ENCODE measurements at places on chromosomes 12 and 14. TPM values are rescaled to one million over a fixed set of nuclear protein-coding genes. Genes with fewer than 3 reads are reported as not detected.

Gene RTL1
- 0.08 TPM for total RNA-seq

Gene SRGAP1
- total RNA-seq: 6.2 TPM

DNA sequence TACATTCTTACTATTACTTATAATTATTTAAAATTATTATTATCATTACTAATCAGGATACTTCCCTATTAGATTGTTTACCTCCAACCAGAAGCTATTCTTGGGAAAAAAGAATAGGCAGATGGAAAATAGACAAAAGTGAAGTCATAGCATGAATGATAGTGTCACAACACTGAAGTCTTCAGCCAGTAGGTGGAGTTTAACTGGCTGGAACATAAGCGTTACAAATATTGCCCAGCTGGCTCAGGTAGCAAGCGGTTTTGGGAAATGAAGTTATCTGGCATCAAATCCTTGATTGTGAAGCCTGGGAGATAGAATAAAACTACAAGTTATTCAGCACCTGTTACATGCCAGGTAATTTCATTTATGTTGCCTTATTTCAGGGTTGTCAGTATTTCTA, 762.9 kb downstream of the C12orf50 start:
- no peaks in the 10 kb centered on the region for H3K27me3 ChIP-seq
- no peak for DNase-seq
- no peak overlapping the region for H3K27ac ChIP-seq
- H3K36me3 ChIP-seq: no peaks in the 10 kb centered on the region

DNA sequence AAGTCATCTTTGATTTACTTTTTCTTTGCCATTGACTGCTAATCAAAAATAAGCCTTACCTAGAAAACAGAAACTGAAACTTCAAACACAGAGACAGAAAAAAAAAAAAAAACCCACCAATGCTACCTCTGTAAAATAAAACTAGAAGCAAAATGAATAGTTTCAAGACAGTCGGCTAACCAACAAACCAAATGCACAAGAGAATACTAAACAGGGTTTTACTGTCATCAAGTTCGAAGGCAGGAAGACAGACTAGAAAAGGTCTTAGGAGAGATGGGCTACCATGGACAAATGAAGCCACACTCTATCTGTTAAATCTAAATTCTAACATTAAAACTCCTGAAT, 59.5 kb downstream of the SEL1L start:
- DNase-seq: no peak
- peaks cover 9% of the 10 kb centered on the region for H3K36me3 ChIP-seq
- no peaks in the 10 kb centered on the region for H3K27me3 ChIP-seq
- no peak overlapping the region for H3K27ac ChIP-seq
- H3K4me3 ChIP-seq: no peak overlapping the region
- H3K4me1 ChIP-seq: no peaks in the 10 kb centered on the region

Gene PGF
- 120 TPM for total RNA-seq

Gene RERGL
- not detected for total RNA-seq

DNA sequence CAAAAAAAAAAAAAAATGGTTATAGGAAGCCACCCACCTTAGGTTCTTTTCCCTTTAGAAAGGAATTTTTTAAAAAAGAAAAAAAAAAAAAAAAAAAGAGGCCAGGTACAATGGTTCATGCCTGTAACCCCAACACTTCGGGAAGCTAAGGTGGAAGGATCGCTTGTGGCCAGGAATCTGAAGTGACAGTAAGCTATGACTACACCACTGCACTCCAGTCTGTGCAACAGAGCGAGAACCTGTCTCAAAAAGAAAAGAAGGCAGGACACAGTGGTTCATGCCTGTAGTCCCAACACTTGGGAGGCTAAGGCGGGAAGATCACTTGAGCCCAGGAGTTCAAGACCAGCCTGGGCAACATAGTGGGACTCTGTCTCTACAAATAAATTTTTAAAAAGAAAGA, 36.0 kb downstream of the SPTLC2 start:
- H3K4me1 ChIP-seq: peaks cover 23% of the 10 kb centered on the region
- H3K4me3 ChIP-seq: no peak overlapping the region
- no peak for DNase-seq
- H3K27ac ChIP-seq: peak overlapping the region; percentile 12

- H3K27ac ChIP-seq: no peak overlapping the region
- H3K27me3 ChIP-seq: peaks cover 35% of the 10 kb centered on the region
- no peak for DNase-seq
- no peaks in the 10 kb centered on the region for H3K4me1 ChIP-seq
- H3K4me3 ChIP-seq: no peak overlapping the region
- H3K36me3 ChIP-seq: no peaks in the 10 kb centered on the region
Measured at GRCh38 chr12:2287589-2287988, 234.8 kb downstream of the CACNA1C start.

GRCh38 chr12:43198608-43199007, 353.4 kb downstream of the ADAMTS20 start:
- H3K27ac ChIP-seq: no peak overlapping the region
- H3K27me3 ChIP-seq: 0 out of 2 replicates have a peak, but pooled peaks cover 5% of the 10 kb centered on the region
- H3K4me1 ChIP-seq: no peaks in the 10 kb centered on the region
- no peaks in the 10 kb centered on the region for H3K36me3 ChIP-seq

Gene CLEC6A
- total RNA-seq: not detected

Gene TAS2R31
- 2.7 TPM for total RNA-seq

Gene AMDHD1
- not detected for total RNA-seq
